K562 (cell line): ENCODE measurements at places on chromosomes 16 and 17.

DNA sequence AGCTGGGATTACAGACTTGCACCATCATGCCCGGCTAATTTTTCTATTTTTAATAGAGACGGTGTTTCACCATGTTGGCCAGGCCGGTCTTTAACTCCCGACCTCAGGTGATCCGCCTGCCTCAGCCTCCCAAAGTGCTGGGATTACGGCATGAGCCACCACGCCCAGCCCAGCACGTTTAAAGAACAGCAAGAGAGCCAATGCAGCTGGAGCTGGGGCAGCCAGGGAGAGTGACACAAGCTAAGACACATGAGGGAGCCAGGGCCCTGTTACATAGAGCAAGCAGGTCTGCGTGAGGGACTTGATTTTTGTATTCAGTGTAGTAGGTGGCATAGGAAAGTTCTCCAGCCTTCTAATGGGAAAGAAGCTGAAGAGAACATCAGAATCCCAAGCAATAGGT, 21.7 kb upstream of the GOSR2 start:
- H3K36me3 ChIP-seq: no peaks in the 10 kb centered on the region
- no peak overlapping the region for H3K4me3 ChIP-seq
- peaks cover 10% of the 10 kb centered on the region for H3K4me1 ChIP-seq

DNA sequence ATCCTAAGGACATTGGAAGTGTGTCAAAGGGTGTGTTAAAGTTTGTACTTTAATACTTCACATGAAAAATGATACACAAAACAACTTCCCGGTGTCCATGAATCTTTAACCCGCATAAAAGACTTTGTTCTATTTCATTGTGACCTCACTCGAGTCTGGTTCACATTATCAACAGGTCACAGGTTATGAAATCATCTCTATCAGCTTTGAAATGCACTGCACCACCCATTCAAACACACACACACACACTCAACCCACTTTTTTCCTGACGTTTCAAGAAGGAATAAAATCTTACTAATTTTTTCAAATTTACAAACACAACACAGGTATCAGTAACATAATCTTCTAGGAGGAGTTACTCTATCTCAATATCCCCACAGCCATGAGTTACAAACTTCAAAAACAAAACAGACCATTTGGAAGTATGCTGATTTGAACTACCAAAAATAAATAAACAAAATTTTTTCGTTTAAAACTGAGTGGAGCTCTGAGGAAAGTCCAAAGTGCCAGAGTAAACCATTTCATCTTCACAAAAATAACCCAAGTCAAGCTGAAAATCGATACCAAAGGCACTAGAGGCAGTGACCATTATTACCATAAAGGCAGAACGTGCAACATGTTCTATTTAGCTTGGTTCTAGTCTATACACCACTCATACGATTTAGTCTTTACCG, 2.7 kb downstream of the ACOX1 start:
- H3K27ac ChIP-seq: peak overlapping the region; percentile 60; the same call in 2 of the 3 replicates
- H3K4me1 ChIP-seq: peaks cover 20% of the 10 kb centered on the region
- no peaks in the 10 kb centered on the region for H3K27me3 ChIP-seq
- H3K36me3 ChIP-seq: peaks cover 4% of the 10 kb centered on the region; the same call in 2 of the 3 replicates

DNA sequence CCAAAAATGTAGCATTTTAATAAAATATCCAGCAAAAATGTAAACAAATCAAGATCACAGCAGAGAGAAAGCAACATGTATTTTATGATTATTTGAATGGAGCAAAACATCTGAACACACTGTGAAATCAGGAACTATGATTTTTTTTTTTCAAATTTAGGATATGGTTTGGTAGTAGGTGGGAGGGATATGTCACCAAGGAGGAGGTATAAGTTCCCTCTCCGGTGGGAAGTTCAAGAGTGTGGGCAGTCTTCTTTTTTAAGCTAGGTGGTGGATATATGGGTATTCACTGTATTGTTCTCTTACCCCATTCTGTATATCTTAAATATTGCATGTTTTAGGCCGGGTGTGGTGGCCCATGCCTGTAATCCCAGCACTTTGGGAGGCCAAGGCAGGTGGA, 10.2 kb downstream of the CDR2 start:
- H3K27me3 ChIP-seq: no peaks in the 10 kb centered on the region
- peaks cover 72% of the 10 kb centered on the region for H3K36me3 ChIP-seq
- H3K27ac ChIP-seq: no peak overlapping the region
- no peak overlapping the region for H3K4me3 ChIP-seq
- no peak for DNase-seq
- peaks cover 10% of the 10 kb centered on the region for H3K4me1 ChIP-seq

DNA sequence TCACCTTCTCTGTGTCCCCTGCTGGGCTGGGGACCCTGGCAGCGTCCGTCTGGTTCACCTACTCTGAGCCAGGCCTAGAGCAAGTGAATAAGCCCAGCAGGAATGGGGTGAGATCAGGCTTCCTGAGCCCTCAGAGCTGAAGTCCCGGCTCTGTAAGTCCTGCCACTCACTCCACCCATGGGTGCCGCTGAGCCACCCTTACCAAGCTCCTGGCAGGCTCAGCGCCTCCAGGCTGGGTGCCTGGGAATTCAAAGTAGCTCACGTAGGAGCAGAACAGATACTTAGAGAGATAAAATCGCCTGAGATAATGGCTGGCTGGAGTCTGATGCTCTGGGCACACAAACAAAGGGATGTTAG, 9.8 kb upstream of the LASP1NB start:
- DNase-seq: no peak
- no peaks in the 10 kb centered on the region for H3K27me3 ChIP-seq
- no peaks in the 10 kb centered on the region for H3K4me1 ChIP-seq
